ENCODE measurements at places on chromosomes 4 and X.

DNA sequence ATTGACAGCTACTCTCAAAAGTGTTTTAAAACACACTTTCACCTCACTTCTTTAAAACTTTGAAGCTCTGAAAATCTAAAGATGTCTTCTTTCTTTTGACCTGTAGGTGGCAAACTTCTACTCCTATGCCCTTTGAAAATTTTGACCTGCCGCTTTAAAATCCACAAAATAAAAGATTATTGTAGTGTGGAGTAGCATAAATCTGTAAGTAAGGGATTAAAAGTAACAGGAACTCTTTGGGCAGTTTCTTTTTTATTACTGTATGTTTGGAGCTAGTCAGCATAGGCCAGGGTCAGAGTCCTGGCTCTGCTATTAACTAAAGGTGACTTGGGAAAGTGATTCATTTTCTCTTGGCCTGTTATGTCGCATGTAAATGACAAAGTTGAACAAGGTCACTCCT lies 25.5 kb downstream of the BBS12 start:
- DNase-seq: no peak

DNA sequence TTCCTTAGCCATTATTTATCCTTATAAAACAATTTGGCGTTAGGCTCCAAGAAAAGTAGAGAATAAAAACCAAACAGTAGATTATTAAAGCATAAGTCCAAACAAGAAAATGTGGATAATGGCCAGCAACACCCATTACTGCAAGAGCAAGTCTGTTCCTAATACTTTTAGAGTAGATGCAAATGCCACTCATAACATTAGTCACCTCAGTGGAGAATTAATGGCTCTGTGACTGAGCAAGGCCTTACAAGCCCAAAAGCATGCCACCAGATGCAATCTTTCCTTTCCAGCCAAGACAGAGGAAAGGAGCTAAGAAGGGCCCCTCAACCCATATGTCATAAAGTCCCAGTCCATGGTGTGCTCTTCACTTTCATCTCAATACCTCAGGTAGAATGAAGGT lies 373.8 kb downstream of the OPHN1 start:
- DNase-seq: no peak

DNA sequence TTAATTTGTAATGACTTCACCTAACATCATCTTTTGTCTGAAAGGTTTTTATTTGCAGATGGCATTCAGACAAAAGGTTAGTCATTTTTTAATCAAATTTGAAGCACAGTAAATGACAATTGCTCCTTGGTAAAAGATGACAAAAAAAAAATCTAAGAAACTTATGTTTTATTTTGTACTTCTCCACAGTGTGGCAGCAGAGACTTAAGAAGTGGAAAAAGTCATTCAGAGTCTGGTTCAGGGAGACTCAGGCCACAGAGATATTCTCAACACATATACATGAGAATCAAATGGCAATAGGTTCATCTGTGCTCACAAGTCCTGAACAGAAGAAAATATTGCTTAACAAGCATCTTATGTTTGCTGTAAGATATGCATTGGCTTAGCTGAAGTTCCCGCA lies 436.2 kb downstream of the KCNIP4 start:
- no peak for DNase-seq

DNA sequence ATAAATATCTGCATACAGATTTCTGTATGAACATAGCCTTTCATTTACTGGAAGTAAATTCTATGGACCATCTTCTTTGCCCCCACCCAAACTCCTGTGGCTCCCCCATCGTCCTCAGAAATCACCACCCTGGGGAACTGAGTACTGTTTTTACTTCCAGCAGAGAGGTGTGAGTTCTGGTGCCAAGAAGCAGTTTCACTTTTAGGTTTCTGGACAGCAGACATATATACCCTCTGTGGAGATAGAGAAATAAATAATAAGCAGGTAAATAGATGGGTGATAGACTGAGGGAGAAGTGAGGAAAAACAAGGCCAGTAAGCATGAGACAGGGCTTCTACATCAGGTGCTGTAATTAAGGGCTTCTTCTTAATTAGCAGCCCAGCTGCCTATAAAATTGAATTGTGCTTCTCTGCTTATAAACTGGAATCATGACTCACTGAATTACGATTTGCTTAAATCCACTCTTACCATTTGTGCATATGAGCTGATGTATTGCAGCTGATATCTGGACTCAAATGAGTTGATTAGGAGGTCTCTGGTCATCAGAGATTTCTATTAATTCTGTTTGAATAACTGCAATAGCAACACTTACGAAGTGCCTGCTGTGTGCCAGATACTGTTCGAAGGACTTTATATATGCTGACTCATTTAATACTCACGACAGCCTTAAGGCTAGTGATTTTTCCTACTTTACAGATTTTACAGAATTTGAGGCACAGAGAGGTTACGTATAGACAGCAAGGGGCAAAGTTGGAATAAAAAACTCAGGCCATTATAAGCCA lies 60.8 kb upstream of the DHX15 start:
- DNase-seq: no peak

Measured in omental fat pad (tissue), 4 donors.